K562 (cell line): ENCODE measurements at places on chromosomes 11 and 22. TPM values are rescaled to one million over a fixed set of nuclear protein-coding genes. Genes with fewer than 3 reads are reported as not detected.

The PKDREJ gene
- not detected in 2 replicates for total RNA-seq

DNA sequence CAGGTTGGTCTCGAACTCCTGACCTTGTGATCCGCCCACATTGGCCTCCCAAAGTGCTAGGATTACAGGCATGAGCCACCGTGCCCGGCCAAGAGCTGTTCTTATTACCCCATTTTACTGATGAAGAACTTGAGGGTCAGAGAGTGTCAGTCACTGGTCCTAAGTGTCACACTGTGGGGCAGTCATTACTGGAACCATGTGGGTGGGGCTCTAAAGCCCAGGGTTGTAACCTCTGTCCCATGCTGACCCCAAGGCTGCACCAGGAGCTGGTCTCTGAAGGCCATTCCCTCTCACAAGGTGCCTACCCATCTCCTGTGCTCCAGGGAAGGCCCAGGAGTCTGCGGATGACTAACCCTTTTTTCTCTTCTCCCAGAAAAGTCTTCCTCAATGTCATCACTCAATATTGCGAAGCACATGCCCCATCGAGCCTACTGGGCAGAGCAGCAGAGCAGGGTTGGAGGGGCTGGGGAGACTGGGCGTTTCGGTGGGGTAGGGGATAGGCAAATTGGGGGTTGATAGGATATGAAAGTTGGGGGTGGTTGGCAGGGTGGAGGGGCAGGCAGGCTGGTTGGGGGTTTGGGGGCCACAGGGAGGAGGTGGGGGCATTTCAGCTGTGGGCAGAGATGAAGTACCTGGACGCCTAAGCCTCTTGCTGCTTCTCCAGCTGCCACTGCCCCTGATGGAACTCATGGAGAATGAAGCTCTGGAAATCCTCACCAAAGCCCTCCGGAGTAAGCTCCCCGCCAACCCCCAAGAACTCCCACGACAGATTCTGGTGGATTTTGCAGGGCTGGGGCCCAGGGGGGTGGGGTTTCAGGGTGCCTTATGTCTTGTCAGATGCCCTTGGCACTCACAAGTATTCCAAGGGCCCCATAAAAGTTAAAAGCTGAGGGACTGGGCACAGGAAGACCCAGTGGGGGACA is 2.0 kb upstream of the ESRRA start:
- no peak for DNase-seq
- H3K27me3 ChIP-seq: peaks cover 1% of the 10 kb centered on the region; the same call in 2 of the 3 replicates
- peaks cover 20% of the 10 kb centered on the region; the same call in 2 of the 3 replicates for H3K36me3 ChIP-seq
- H3K4me3 ChIP-seq: no peak overlapping the region

- DNase-seq: no peak
- H3K27me3 ChIP-seq: no peaks in the 10 kb centered on the region
- no peak overlapping the region for H3K4me3 ChIP-seq
- no peak overlapping the region for H3K27ac ChIP-seq
- H3K4me1 ChIP-seq: no peaks in the 10 kb centered on the region
- no peaks in the 10 kb centered on the region for H3K36me3 ChIP-seq
These were observed 223.8 kb upstream of the DDI1 start for GRCh38 chr11:103812680-103813079.

The MB gene
- not detected in 2 replicates for total RNA-seq

The MIAT gene
- total RNA-seq: 0.63 and 0.93 TPM in 2 replicates

The DEFB131B gene
- total RNA-seq: not detected in 2 replicates

DNA sequence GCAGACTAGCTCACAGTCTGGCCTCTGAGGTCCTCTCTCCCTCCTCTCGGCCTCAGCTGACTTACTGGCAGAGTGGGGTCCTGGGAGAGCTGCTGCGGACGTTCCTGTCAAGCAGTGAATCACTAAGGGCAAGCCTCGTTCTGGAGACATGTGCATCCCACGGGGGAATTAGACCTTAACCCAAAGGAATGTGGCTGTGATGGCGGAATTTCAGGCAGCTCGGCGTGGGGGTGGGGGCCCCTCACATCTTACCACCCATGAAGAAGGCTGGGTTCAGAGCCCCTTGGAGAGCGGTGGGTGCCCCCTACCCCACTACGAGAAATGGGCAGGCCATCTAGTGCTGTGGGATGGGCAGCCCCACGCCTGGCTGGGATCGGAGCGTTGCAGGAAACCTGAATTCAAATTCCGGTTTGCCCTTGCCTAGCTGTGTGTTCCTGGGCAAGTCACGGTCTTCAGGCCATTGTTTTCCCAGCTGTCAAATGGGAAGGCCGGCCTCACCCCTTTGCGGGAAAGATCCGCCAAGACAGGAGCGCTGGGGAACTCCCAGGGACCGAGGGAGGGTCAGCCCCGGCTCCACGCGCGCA is 554 bp downstream of the LRRC32 start:
- peaks cover 4% of the 10 kb centered on the region; the same call in 2 of the 3 replicates for H3K4me1 ChIP-seq
- peaks cover 12% of the 10 kb centered on the region for H3K27me3 ChIP-seq
- no peak overlapping the region for H3K27ac ChIP-seq
